ENCODE measurements at places on chromosomes 7 and 10.

GRCh38 chr7:16916105-16916639, 34.4 kb upstream of the AGR3 start:
- peaks cover 12% of the 10 kb centered on the region for H3K4me1 ChIP-seq
- no peaks in the 10 kb centered on the region for H3K27me3 ChIP-seq
- no peak overlapping the region for H3K27ac ChIP-seq
- H3K36me3 ChIP-seq: no peaks in the 10 kb centered on the region
- no peak overlapping the region for H3K4me3 ChIP-seq

- H3K4me1 ChIP-seq: no peaks in the 10 kb centered on the region
- no peak overlapping the region for H3K4me3 ChIP-seq
- no peaks in the 10 kb centered on the region for H3K36me3 ChIP-seq
- no peak overlapping the region for H3K27ac ChIP-seq
- peaks cover 3% of the 10 kb centered on the region for H3K27me3 ChIP-seq
- DNase-seq: no peak
Measured at GRCh38 chr10:47249881-47250280, 50.1 kb upstream of the GDF10 start.

GRCh38 chr7:66460921-66461361, 167.7 kb upstream of the KCTD7 start:
- peaks cover 12% of the 10 kb centered on the region for H3K36me3 ChIP-seq
- peaks cover 16% of the 10 kb centered on the region for H3K4me1 ChIP-seq
- no peak overlapping the region for H3K27ac ChIP-seq
- no peaks in the 10 kb centered on the region for H3K27me3 ChIP-seq
- H3K4me3 ChIP-seq: no peak overlapping the region

- no peak for DNase-seq
- H3K27ac ChIP-seq: no peak overlapping the region
- H3K36me3 ChIP-seq: no peaks in the 10 kb centered on the region
- H3K4me3 ChIP-seq: no peak overlapping the region
Measured at GRCh38 chr7:133556048-133556447, 303.2 kb downstream of the EXOC4 start.

- no peak for DNase-seq
- peaks cover 19% of the 10 kb centered on the region for H3K36me3 ChIP-seq
- H3K4me1 ChIP-seq: peaks cover 3% of the 10 kb centered on the region
- H3K27ac ChIP-seq: no peak overlapping the region
- peaks cover 1% of the 10 kb centered on the region for H3K27me3 ChIP-seq
Measured at GRCh38 chr7:96183163-96183670, 138.7 kb downstream of the SLC25A13 start.

GRCh38 chr10:27534161-27534700, 30.1 kb downstream of the RAB18 start:
- no peak for DNase-seq
- H3K36me3 ChIP-seq: peaks cover 9% of the 10 kb centered on the region
- peaks cover 3% of the 10 kb centered on the region for H3K4me1 ChIP-seq
- no peak overlapping the region for H3K27ac ChIP-seq
- no peaks in the 10 kb centered on the region for H3K27me3 ChIP-seq
- no peak overlapping the region for H3K4me3 ChIP-seq

- peaks cover 11% of the 10 kb centered on the region for H3K27me3 ChIP-seq
- no peak overlapping the region for H3K4me3 ChIP-seq
- H3K27ac ChIP-seq: no peak overlapping the region
Measured at GRCh38 chr7:2138146-2138765, 94.5 kb downstream of the MAD1L1 start.

- no peak overlapping the region for H3K27ac ChIP-seq
- H3K27me3 ChIP-seq: no peaks in the 10 kb centered on the region
- H3K4me1 ChIP-seq: peaks cover 7% of the 10 kb centered on the region
- H3K4me3 ChIP-seq: no peak overlapping the region
Measured at GRCh38 chr10:91043173-91043910, 122.5 kb upstream of the ANKRD1 start.

- H3K27me3 ChIP-seq: no peaks in the 10 kb centered on the region
- no peaks in the 10 kb centered on the region for H3K4me1 ChIP-seq
- H3K4me3 ChIP-seq: no peak overlapping the region
- DNase-seq: no peak
- H3K36me3 ChIP-seq: peaks cover 5% of the 10 kb centered on the region
Measured at GRCh38 chr7:158572000-158572828, 15.4 kb downstream of the PTPRN2 start.

- DNase-seq: no peak
- no peak overlapping the region for H3K27ac ChIP-seq
- H3K27me3 ChIP-seq: no peaks in the 10 kb centered on the region
- no peak overlapping the region for H3K4me3 ChIP-seq
- H3K36me3 ChIP-seq: no peaks in the 10 kb centered on the region
- H3K4me1 ChIP-seq: peaks cover 6% of the 10 kb centered on the region
Measured at GRCh38 chr10:19921300-19922140, 105.3 kb downstream of the PLXDC2 start.

GRCh38 chr10:120428754-120429153, 28.3 kb upstream of the PLPP4 start:
- H3K27me3 ChIP-seq: no peaks in the 10 kb centered on the region
- H3K36me3 ChIP-seq: no peaks in the 10 kb centered on the region
- no peak overlapping the region for H3K4me3 ChIP-seq
- no peak overlapping the region for H3K27ac ChIP-seq
- no peak for DNase-seq

- peak overlapping the region; percentile 73 for H3K4me3 ChIP-seq
- DNase-seq: no peak
- peaks cover 13% of the 10 kb centered on the region for H3K36me3 ChIP-seq
- H3K27ac ChIP-seq: no peak overlapping the region
- peaks cover 22% of the 10 kb centered on the region for H3K4me1 ChIP-seq
Measured at GRCh38 chr10:129958629-129959543, 5.2 kb downstream of the EBF3 start.

GRCh38 chr10:26365681-26366358, 72.3 kb upstream of the APBB1IP start:
- H3K4me3 ChIP-seq: no peak overlapping the region
- no peaks in the 10 kb centered on the region for H3K4me1 ChIP-seq
- DNase-seq: no peak
- H3K27ac ChIP-seq: no peak overlapping the region

- peaks cover 2% of the 10 kb centered on the region for H3K27me3 ChIP-seq
- H3K4me3 ChIP-seq: no peak overlapping the region
- no peak for DNase-seq
- H3K27ac ChIP-seq: no peak overlapping the region
- peaks cover 4% of the 10 kb centered on the region for H3K4me1 ChIP-seq
- H3K36me3 ChIP-seq: no peaks in the 10 kb centered on the region
Measured at GRCh38 chr7:130982651-130983050, 248.6 kb upstream of the KLF14 start.
